ENCODE measurements at places on chromosomes 6 and 20.

DNA sequence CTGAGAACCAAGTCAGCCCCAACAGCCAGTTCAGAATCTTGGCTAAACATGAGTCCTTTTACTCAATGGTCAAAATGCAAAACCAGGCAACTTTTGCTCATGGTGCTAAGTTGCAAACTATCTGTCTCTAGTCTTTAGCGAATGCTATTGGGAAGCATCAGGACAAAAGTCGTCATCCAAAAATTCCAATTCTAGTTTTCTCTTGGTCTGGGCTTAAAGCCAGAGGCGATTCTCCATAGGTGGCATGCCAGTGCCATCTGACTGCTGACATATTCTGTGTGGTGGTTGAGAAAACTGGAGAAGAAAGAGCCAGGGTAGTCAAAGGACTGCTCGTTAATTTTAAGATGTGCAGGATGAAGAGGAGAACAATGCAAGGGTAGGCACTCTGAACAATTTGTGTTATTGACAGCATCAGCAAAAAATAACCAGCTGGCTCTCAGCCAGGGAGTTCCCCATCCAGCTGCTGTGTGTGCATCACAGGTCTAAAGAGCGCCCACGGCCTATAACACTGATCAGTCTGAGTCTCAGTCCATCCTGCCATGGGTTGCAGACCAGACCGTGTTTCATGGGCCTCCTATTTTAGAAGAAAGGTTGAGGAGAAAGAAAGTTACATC is 313.6 kb downstream of the ALDH8A1 start:
- DNase-seq, result no peak

DNA sequence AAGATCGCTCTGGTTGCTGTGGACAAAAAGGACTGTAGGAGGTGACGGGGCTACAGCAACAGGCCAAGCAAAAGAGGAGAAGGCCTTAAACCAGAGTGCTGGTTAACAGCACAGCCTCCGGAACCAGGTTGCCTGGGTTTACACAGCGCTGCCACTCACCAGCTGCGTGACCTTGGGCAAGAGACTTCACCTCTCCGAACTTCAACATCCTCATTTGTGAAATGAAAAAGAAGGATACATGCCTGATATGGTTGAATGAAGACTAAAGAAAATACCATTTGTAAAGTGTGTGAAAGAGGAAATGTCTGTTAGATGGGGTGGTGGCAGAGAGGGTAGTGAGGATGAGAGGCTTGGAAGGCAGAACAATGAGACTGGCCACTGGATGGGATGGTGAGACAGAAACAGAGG is 44.9 kb downstream of the PREX1 start:
- DNase-seq, result no peak

DNA sequence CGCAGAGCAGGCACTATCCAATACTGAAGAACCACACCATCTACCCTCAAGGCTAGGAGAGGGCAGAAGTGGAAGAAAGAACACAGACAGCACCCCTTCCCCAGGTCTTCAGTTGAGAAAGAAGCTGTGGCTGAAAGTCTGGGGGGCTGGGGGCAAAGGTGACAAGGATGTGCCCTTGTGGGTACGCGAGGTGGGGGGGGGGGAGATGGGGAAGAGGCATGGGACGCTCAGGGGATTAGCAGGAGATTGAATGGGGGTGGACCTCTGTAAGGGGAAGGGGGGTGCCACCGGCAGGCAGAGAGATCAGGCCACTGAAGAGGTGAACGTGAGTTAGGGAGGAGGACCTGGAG is 1.1 kb downstream of the B4GALT5 start:
- no peak for DNase-seq

GRCh38 chr6:75812560-75812959 is 63.5 kb downstream of the MYO6 start:
- no peak for DNase-seq

- peak; percentile 49 for DNase-seq
Observed at GRCh38 chr6:7148100-7148822, 40.5 kb downstream of the RREB1 start.

DNA sequence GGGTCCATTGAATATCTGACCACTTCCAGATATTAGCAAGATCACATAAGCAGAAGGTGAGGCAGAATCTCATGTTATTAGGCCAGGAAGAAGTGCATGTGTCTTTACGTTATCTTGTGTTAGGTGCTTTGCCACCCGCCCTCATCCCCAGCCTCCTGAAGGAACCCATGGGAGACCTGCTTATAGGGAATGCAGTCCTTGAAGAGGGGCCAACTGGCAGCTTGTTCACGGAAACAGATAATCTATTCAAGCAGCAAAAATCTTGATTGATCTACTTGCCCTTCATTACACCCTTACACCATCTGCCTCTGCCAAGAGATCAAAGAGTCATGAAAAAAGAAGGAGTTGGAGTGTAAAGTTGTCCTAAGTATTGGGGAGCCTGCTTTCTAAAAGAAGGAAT is 576.4 kb downstream of the HTR1B start:
- DNase-seq, result no peak

DNA sequence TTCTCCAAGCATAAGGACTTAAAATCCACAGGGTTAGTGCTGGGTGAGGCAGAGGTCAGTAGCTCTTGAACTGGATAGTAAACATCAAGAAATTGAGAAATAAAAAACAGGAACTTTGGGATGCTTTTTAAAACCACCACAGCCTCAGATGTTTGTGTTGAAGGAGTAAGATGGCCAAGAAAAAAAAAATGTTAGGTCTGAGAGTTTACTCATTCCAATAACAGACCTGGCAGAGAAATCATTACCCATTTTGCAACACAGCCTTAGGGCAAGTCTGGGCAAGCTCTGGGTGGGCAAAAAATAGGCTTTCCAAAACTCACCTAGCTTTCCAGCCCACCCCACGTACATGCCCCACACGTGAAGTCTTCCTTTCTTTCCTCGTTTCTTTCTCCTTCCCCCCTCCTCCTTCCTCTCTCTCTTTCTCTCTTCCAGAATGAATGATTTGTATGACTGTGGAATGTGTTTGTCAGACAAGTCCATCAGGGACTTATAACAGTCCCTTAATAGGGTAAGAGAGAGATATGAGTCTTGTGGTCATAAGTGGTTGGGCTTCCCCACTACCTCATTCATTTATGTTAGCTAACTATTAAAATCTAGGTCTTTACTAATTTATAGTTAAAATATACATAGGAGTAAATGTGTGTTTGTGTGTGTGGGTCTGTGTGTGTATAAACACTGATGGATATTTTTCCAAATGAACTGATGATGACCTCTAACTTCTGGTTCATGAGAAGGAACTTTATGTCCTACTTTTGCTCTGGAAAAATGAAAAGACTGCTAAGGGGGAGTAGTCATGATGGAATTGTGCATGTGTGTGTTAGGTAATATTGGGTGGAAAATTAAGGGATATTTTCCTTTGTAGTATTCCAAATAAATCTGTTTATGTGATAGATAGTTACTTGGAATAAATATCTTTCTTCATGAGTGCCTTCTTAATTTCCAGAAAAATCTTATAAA is 18.0 kb upstream of the DSE start:
- no peak for DNase-seq

GRCh38 chr20:667351-668034 is 8.1 kb downstream of the SCRT2 start:
- peak; percentile 90 for DNase-seq

- no peak for DNase-seq
Observed at GRCh38 chr20:607476-607875, 2.6 kb downstream of the TCF15 start.

GRCh38 chr6:22530506-22530905 is 38.9 kb upstream of the HDGFL1 start:
- DNase-seq, result no peak

- peak; percentile 65 for DNase-seq
Observed at GRCh38 chr6:52233975-52234823, 10.1 kb downstream of the IL17F start.

DNA sequence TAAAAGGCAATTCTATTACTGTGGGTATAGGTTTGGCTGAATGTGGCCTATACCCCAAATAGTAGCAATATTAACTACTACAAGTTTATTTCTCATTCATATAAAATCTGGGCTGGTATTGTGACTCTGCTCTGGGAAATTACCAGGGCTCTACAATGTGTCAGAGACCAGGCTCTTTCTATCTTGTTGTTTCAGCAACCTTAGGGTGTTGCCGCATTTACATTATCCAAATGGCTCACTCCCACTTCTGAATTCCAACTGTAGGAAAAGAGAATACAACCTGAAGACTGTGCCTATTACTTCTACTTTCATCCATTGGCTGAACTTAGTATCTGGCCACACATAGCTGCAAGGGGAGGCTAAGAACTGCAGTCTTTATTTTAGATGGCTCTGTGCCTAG is 106.7 kb upstream of the CENPW start:
- DNase-seq, result no peak

GRCh38 chr20:45087814-45088213 is 13.1 kb downstream of the KCNS1 start:
- DNase-seq, result no peak

- DNase-seq, result no peak
Observed at GRCh38 chr6:112382778-112383177, 35.6 kb downstream of the RFPL4B start.

DNA sequence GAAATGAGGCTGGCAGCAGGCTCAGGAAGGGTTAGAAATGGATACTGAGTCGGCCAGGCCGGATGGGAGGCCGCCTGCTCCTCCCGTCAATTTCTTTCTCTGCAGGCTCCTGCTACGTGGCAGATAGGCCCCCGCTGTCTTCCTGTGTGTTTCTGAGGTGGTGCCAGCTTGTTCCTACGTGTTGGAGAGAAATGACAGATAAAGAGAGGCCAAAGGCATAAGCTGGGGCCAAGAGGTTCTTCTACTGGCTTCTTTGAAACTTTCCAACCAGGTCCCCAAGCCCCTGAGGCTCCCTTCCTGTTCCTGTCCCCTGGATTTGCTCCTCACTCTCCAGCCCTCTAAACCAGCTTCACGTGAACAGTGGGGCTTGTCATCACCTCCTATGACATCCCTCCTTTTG is 76.8 kb downstream of the TCP11 start:
- no peak for DNase-seq

- no peak for DNase-seq
Observed at GRCh38 chr20:33662172-33662571, at the start of gene C20orf144. Gene C20orf144 (plus strand): TSS chr20:33662327. CDS start chr20:33662346, 19 bp downstream.

- DNase-seq, result no peak
Observed at GRCh38 chr20:46273717-46274116, 34.6 kb downstream of the CDH22 start.

- DNase-seq, result no peak
Observed at GRCh38 chr20:24109537-24109936, 121.0 kb upstream of the GGTLC1 start.

- no peak for DNase-seq
Observed at GRCh38 chr6:44775121-44775520, 387.6 kb downstream of the CDC5L start.

DNA sequence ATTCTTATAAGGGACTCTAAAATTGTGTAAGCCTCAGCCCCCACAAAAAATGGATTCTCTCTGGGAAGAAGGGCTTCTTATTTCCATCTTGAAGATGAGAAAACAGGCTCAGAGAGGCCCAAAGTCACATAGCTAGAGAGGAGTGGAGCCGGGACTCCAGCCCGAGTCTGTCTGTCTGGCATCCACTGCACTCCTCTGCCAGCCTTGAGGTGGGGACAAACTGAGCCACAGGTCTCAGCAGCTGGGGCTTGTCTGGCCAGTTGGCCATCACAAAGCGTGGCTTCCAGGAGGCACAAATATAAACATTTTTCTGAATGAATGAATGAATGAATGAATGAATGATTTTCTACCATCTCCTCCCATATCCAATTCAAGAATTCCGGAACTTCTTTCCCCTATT is 42.9 kb upstream of the EYA2 start:
- DNase-seq, result no peak

- DNase-seq, result no peak
Observed at GRCh38 chr20:8346700-8347270, 214.7 kb downstream of the PLCB1 start.

- DNase-seq, result no peak
Observed at GRCh38 chr20:4720977-4721349, 746 bp upstream of the PRND start.

GRCh38 chr6:35057449-35058357 is 83.4 kb downstream of the TCP11 start:
- DNase-seq, result no peak

DNA sequence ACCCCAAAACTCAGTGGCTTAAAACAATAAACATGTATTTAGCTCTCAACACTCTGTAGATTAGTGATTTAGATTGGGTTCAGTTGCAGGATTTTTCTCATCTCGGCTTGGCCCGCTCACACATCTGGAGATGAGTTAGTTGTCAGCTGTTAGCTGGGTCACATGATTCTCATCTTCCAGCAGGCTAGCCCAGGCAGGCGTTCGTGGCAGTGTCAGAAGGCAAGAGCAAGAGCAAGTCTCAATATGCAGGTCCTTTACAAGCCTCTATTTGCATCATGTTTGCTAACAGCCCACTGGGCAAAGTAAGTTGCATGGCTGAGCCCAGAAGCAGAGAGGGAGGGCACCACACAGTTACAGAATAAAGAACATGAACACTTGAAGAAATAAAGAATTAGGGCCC is 83.6 kb upstream of the MYLIP start:
- DNase-seq, result no peak

- DNase-seq, result no peak
Observed at GRCh38 chr6:15335385-15335784, 89.5 kb downstream of the JARID2 start.

DNA sequence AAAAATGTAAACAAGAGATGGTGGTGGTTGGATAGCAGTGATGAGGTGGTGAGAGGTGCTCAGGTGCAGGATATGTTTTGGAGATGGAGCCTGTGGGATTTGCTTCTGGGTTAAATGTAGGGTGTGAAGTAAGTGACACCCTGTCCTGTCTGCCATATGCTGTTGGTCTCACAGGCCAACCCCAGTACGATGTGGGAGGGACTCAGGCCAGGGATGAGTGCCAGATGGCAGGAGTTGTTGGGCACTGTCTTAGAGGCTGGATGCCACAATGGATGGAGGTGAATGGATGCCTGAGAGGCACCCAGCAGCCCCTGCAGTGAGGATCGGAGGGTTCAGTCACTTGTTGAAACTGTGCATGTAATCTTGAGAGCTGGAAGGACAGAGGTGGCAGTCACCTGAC is 259.3 kb downstream of the NRN1 start:
- no peak for DNase-seq

DNA sequence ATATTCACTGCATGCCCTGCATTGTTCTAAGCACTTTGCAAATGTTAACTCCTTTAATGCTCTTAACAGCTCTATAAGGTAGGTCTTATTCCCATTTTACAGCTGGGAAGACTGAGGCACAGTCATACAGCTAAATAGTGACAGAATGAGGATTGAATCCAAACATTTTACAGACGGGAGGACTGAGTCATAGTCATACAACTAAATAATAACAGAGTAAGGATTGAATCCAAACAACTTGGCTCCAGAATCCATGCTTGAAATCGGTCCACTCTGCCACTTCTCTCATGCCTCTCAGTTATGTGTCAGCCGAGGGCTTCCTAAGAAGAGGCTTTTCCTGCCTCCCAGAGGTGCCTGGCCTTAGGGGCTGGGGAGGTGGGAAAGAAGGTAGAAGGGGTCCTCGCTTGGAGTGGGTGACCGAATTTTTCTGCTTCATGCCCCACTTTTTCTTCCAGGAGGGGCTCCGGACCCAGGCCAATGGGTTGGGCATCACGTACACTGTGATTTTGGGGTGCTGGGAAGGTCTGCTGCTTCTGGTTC is 137.4 kb upstream of the RNF24 start:
- DNase-seq, result no peak

DNA sequence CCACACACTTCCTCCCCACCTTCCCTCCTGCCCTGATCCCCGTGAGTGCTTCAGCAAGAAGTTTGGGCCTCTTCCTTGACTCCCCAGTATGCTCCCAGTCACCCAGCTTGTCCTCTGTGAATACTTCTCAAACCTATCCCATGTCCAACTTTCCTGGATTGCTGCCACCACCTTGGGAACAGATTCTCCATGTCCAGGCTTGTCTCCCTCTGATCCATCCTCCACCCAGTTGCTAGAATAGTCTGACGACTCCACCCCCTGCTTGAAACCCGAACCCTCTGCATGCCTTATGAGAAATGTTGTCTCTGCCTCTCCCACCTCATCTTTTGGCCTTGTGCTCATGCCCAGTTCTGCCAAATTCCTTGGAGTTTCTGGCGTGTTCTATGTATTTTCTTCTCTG is 108.0 kb downstream of the PPP1R14C start:
- no peak for DNase-seq

Data from activated CD8-positive, alpha-beta memory T cell treated with anti-CD3 and anti-CD28 coated beads, Interleukin-2, amount 50 U/mL, for 48 hours (primary cell).